Lower leg skin (tissue), 4 donors: ENCODE measurements at places on chromosomes 7 and 10. TPM values are rescaled to one million over a fixed set of nuclear protein-coding genes. Genes with fewer than 3 reads are reported as not detected.

DNA sequence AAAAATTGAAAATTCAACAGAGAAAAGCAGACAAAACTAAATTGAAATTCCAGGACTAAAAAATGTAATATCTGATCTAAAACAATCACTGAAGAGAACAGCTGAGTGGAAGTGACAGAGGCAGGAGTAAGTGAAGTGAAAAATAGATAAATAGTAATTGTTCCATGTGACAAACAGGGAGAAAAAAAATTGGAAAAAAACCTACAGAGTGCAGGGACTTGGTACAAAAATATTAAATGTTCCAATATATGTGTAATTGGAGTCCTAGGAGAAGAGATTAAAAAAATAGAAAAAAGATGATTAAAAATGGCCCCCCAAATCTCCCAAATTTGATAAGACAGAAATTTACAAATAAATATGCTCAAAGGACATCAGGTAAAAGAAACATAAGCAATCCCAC is 63.4 kb upstream of the NAMPT start:
- no peak for DNase-seq

DNA sequence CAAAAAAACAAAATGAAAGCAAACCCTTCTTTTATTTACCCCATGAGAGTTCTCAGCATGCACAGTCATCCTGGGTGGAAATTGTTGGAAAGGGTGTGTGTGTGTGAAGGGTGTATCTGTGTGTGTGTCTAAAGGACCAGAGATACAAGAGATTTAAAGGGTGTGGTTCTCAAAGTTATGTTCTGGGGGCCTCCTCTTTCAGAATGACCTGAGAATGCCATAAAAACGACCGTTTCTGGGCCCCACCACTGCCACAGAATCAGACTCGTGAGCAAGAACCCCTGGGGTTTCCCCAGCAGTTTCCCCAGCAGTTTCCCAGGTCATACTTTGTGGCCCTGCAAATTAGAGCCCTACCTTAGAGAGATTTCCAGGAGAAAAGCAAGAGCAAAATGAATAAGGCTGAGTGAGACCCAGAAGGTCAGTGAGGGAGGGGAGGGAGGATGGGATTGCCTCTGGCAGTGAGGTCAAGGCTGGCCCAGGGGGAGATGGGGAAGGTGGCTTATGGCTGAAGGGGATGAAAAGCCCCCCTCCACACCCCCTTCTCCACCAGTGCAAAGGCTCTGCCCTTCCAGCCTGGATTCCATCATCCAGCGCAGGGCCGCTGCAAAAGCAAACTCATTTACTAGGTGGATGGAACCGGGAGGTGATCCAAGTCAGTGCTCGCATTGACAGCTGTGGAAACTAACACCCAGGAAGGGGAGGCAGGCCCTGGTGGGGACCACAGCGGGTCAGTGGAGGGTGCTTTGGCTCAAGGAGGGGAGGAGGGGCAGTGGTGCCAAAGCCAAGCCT is 10.2 kb downstream of the PYROXD2 start:
- DNase-seq, result no peak

- DNase-seq, result no peak
These were observed 92.7 kb downstream of the LSMEM1 start for GRCh38 chr7:112573302-112574039.

Gene KCNIP2
- total RNA-seq, result 3.0 TPM

GRCh38 chr7:28484606-28484935 is 72.3 kb downstream of the CREB5 start:
- DNase-seq, result no peak

DNA sequence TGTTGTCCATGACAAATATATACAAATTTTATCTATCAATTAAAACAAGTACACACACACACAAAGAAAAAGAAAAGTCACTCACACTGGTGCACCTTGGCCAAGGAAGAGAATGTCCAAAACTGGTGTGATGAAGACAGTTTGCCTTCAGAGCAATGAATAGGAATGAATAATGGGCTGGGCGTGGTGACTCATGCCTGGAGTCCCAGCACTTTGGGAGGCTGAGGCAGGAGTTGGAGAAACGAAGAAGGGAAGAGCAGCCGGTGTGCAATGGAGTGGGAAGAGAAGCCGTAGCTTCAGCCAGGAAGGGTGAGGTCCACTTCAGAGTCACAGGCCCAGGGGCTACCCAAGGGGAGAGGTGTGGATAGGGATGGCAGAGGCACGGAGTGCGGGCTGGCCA is 253.6 kb downstream of the CCSER2 start:
- DNase-seq, result no peak

DNA sequence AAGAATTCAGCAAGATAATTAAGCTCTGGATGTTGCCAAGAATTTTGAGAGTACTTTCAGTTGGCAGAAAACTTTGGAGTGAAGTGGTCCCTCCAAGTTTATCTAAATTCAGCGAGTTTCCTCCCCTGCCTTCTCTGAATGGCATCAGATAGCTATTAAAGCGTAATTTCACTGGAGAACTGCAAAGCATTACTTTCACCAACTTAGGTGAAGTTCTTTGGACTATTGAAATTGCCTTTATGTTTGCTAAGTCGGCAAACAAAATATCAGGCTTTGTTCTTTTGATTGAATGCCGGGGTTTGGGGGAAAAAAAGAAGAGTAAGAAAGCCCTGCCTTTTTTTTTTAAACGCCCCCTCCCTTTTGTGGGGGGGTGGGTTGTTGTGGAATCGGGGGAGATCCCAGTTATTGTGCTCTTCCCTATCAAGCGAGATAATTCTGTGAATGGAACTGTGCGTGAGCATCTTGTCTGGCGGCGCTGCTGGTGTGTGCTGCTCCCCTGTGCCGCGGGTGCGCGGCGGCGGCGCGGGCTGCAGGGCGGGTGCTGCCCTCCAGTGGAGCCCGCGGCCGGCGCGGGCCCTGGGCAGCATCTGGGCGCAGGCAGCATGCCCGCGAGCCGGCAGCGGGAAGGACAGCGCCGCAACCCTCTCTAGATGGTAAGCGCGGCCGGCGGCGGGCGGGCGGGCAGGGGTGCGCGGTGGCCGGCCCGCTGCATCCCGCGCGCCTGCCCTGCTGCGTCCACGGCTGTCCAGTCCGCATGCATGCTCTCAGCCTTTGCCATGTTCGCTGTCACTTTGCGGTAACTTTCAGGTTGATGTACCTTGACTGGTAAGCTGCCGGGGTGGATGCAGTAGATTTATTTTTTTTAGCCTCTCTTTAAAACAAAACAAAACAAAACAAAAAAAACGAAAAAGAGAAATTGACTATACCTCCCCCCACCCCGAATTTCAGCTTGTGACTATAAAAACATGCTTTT is 176.5 kb downstream of the TCF7L2 start:
- DNase-seq, result no peak

DNA sequence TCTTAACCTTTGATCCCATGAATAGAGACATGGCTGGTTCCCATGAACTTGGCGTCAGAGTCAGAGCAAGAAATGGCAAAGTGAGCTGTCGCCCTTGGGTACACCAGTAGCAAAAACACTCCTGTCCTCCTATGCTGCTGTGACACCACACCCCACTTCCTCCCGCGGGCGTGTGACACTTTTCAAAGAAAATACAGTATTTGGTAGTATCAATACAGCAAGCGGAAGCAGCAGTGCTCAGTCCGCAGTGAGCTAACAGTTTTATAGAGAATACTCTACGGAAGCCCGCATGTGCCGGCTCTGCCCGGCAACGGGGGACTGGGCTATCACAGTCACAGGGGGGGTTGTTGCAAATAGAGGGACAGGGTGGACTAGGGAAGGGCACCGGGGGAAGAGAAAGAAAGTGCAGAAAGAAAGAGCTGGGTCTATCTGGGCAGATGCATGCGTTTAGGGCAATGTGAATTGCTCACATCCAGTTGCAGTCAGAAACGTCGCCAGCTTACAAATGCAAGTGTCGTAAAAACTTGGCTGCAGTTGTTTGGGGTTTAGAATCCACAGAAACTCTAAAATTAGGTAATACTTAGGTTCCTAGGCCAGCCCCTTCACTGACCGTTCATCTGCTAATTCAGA is 49.8 kb downstream of the PRKCQ start:
- DNase-seq, result no peak
